Epithelial cell of prostate (primary cell): ENCODE measurements at places on chromosomes 1 and 21.
A peak's percentile ranks its signal among the peaks of the same experiment; 100 is the strongest.

- DNase-seq, result no peak
These were observed 11.9 kb downstream of the PHTF1 start for GRCh38 chr1:113747376-113747775.

DNA sequence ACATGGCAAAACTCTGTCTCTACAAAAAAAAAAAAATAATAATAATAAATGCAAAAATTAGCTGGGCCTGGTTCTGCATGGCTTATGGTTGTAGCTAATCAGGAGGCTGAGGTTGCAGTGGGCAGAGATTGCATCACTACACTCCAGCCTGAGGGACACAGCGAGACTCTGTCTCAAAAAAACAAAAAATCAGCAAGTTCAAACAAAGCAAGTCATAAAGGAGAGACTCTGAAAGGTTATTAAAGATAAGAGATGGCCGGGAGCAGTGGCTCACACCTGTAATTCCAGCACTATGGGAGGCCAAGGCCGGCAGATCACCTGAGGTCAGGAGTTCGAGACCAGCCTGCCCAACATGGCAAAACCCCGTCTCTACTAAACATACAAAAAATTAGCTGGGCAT, 28.8 kb downstream of the COP1 start:
- DNase-seq, result no peak

GRCh38 chr1:1187938-1188337, 14.3 kb downstream of the TTLL10 start:
- no peak for DNase-seq

DNA sequence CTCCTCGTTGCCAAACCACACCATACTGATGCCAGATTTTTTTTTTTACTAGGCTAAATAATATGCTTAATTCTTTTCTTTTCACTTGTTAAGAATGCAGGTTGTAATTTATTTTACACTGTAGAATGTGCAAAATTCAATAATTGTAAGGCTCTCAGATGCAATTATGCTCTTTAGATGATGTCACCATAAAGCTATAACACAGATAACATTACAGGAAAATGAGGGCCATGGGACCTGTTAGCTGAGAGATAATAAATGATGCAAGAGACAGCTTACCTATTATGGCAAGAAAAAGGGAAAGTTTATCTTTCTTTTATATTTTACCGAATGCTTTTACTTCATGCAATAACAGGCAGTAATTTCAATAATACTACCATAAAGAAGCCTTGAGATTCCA, 35.4 kb downstream of the CHRM3 start:
- no peak for DNase-seq

GRCh38 chr21:38821959-38822682, 16.4 kb downstream of the ETS2 start:
- no peak for DNase-seq

DNA sequence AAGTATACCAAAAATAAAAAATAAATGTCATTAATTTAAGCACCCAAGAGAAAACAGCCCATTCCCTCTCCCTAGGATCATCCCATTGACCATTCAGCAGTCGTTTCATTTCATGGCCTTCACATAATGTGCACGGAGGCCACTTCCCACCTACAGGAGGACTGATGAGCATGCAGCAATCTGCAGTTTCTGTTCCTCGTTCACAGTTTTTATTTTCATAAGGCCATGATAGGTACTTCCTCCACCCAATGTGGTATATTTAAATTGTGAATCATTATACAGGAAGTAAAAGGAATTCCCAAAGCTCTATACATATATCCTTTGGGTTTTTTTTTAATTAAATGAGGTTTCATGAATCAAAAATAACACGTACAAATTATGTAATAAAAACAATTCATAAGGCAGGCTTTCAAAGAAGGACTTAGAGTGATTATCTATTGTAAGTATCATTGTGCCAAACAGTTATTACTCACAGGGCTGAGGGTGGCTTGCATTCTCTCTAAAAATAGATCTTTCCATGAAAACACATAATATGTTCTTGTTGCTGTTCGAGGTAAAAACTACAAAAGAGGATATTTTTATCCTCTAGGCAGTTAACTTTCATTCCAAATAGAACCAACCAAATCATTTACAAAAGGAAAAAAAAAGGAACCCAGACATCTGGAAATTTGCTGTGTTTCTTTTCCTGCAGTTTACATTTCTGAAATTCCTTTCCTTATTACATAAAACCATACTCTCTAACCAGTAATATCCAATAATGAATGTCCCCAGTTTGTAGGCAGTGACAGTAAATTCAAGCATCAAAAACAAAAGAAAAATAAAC, 27.5 kb upstream of the SLC44A3 start:
- peak; percentile 79 for DNase-seq

GRCh38 chr1:147223740-147224615, 1.2 kb downstream of the FMO5 start:
- DNase-seq, result no peak

DNA sequence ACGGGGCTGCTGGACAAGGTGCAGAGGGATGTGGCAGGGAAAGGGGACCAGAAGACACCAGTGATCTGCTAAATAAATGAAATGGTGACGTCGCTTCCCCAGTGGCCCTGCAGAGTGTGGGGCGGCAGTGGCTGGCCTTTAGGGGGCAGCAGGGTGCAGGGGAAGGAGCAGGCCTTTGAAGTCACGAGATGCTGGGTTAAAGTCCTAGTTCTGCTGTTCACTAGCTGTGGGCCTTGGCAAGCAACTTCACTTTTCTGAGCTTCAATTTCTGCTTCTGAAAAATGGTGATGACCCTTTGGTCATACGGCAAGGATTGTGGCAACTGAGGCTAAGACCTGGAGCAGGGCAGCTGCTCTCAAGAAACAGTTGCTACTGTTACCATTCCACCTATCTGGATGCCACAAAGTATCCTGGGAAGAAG, 9.2 kb upstream of the GALE start:
- no peak for DNase-seq

GRCh38 chr1:203711251-203712007, 53.6 kb upstream of the LAX1 start:
- DNase-seq, result no peak

DNA sequence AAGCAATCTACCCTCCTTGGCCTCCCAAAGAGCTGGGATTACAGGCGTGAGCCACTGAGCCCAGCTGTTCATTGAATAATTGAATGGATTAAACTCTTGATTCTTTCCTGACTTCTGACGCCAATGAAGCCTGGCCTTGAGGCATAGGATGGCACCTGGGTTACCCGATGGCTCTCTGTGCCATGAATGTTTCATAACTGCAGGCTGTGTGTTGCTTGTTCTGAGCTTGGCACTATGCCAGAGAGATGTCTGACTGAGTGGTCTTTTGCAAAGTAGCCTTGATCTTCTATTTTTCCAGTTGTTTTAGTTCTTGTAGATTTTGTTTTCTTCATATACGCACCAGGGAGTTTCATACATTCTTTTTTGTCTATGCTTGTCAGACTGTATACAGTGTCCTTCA, 38.5 kb upstream of the AK4 start:
- no peak for DNase-seq

DNA sequence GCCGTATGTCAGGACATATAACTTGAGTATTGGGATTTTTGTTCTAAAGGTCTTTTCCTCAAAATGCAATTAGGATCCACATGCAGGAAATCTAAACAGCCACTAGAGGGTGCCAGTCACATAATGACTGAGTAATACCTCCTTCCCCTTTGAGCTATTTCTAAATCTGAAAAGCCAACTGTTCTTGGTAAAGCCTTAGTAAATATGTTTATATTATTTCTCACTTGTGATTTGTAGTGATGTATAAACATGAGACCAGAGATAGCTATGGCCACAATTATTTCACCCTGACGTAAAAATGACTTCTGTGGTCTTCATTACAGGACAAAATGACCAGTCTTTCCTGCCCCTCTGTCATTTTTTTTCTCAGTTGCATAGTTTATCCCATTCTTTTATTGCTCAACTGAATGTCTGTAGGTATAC, 41.0 kb upstream of the DR1 start:
- peak; percentile 18 for DNase-seq

GRCh38 chr1:248739572-248740205, 15.9 kb downstream of the LYPD8 start:
- DNase-seq, result no peak

DNA sequence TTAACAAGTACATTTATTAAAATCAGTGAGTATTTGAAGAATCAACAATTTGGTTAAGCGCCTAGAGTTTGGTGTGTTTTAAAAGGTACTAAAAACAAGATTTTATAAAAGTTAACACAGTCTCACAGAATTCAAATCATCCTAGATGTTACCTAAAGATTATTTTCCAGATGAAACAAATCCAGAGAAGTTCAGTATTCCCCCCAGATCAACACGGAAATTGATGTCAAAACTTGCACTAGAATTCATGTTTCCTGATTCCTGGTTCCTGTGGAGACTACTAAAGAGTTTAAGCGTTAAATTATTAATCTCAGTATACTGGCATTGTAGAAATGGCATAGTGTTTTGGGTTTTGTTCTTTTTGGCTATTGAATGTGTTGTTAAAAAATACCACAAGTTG, 1.4 kb downstream of the PTBP2 start:
- no peak for DNase-seq

DNA sequence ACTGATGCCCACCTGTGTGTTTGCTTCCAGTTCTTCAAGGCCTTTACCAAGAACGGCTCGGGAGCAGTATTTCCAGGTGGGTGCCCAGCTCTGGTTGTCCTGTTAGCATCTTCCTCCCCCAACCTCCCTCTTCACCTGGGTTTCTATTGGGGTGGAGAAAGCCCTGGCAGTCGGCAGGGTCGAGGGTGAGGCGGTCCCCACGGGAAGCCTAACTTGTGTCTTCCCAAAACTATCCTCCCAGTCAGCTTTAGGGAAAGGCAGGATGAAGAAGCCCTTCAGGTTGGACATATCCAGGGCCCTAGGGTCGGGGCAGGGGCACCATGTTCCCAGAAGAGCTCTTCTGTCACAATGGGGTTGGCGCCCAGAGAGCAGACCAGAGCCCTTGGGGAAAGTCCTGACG, 20.6 kb downstream of the QSOX1 start:
- DNase-seq, result no peak

- no peak for DNase-seq
These were observed 32.2 kb downstream of the POFUT2 start for GRCh38 chr21:45255381-45256020.

DNA sequence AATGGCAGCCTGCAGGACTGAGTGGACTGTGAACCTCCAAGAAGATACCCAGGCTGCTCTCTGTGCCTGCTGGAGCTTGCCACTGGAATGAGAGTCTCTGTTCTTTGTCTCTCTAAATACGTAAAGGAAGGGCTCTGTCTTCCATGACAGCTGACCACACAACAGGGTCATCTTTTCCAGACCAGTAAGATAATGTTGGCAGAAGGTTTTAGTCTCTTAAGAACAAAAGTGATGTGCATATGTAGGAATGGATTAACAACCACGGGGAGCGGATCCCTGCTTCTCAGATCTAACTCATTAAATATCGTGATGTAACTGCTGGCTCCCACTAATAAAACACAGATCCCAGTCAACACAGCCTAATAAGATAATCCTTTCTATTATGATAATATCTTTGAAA, 67.5 kb downstream of the MAP10 start:
- no peak for DNase-seq

DNA sequence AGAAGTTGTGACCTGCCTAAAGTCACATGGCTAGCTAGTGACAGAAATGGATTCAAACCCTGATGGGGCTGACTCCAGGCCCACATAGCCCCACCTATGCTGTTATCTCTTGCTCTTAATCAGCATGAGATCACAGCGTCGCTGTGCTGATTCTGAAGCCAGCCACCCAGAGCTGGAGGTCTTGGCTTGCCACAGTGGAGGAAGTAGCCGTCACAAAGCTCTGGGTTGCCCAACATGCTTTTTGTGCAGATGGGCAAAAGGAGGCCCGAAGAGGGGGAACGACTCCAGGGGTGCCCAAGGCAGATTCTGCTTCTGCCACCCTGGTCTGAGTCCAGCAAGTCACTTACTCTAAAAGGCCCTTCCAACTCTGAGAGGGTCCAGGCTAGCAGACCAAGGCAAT, 14.7 kb upstream of the MFSD2A start:
- no peak for DNase-seq

DNA sequence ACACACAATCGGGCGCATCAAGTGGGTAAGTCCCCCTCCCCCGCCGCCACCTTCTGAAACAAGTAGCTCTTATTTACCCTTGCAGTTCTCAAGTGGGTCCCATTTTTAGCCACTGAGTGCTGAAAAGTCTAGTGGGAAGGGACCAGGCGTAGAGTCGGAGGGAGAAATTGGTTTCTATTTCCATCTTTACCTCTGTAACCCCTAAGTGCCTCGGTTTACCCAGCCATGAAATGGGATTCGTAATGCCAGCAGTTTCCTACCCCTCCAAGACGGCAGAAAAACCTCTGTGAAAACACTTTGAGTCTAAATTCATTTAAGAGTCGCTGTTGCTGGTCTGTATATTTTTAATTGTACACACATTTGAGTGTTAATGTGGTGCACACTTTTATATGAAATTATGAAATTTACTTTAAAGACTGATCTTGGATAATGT, 928 bp downstream of the TLCD4 start:
- no peak for DNase-seq

DNA sequence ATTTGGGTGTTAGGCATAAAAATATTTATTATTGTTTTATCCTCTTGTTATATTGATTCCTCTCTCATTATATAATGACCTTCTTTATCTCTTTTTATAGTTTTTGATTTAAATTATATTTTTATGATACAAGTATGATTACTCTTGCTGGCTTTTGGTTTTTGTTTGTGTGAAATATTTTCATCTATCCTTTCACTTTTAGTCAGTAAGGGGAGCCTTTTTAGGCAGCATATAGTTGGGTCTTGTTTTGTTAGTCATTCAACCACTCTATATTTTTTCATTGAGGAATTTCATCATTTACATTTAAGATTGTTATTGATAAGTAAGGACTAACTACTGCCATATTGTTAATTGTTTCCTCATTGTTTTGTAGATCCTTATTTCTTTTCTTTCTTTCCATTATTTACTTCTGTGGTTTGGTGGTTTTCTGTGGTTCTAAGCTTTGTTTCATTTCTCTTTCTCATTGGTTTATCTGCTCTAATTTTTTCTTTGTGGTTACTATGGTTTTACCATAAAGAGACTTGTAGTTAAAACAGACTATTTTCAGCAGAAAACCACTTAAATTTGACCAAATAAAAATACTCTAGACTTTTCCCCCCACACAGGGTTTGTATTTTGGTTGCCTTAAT, 593.1 kb downstream of the NUF2 start:
- DNase-seq, result no peak

- no peak for DNase-seq
These were observed 42.7 kb downstream of the FAAP20 start for GRCh38 chr1:2151911-2152310.

GRCh38 chr1:151807131-151807530, 1.9 kb upstream of the LINGO4 start:
- DNase-seq, result no peak

DNA sequence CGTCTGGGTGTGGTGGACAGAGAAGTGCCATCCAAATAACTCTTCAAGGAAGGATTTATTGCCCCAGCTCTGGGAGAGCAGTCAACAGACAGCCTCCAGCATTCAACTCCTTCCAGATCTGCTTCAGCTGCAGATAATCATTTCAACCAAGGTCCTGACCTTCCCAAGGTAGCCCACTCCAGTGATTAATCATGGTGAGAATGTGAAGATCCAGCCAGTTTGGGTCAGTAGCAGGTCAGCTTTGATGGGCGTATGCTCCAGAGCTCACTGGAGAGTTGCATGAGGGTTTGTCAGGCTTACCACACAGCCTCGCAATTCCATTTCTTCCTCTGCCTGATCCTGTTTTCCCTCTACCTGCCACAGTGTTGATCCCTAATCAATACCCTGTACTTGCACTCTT, 214.5 kb upstream of the ZRANB2 start:
- no peak for DNase-seq
